ENCODE measurements at places on chromosomes 11 and 22.

DNA sequence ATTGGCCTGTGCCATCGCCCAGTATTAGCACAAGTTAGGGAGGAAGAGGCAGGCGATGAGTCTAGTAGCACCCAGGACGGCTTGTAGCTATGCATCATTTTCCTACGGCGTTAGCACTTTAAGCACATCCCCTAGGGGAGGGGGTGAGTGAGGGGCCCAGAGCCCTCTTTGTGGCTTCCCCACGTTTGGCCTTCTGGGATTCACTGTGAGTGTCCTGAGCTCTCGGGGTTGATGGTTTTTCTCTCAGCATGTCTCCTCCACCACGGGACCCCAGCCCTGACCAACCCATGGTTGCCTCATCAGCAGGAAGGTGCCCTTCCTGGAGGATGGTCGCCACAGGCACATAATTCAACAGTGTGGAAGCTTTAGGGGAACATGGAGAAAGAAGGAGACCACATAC is 4.3 kb downstream of the TMEM25 start:
- DNase-seq, result no peak

GRCh38 chr11:31535479-31535878 is 25.9 kb downstream of the ELP4 start:
- no peak for DNase-seq

- no peak for DNase-seq
These were observed 27.9 kb upstream of the OAF start for GRCh38 chr11:120182790-120183491.

GRCh38 chr22:31239771-31240370 is 27.8 kb downstream of the LIMK2 start:
- DNase-seq, result no peak

- DNase-seq, result no peak
These were observed 7.8 kb downstream of the TAF1D start for GRCh38 chr11:93733474-93733873.

- DNase-seq, result no peak
These were observed 22.0 kb downstream of the CELSR1 start for GRCh38 chr22:46515208-46516111.

- DNase-seq, result peak; percentile 58
These were observed 33.4 kb upstream of the APOL5 start for GRCh38 chr22:35684270-35684700.
